Natural killer cell treated with Interleukin-12 subunit alpha and Interleukin-12 subunit beta and Interleukin-15 and Interleukin-18, amount 100 ng/mL, for 72 hours (primary cell): ENCODE measurements at places on chromosomes 5 and 9. TPM values are rescaled to one million over a fixed set of nuclear protein-coding genes. Genes with fewer than 3 reads are reported as not detected.

- peaks cover 7% of the 10 kb centered on the region for H3K27me3 ChIP-seq
- no peak overlapping the region for H3K27ac ChIP-seq
- H3K4me3 ChIP-seq = no peak overlapping the region
- no peak for DNase-seq
- H3K4me1 ChIP-seq = peaks cover 6% of the 10 kb centered on the region
Observed at GRCh38 chr5:170614720-170615119, 110.9 kb downstream of the KCNIP1 start.

- H3K27ac ChIP-seq = no peak overlapping the region
- no peak for DNase-seq
- no peaks in the 10 kb centered on the region for H3K27me3 ChIP-seq
- peaks cover 33% of the 10 kb centered on the region for H3K36me3 ChIP-seq
Observed at GRCh38 chr9:95874303-95874988, 1.0 kb upstream of the ERCC6L2 start.

GRCh38 chr5:113083481-113083880 is 106.9 kb downstream of the DCP2 start:
- H3K4me1 ChIP-seq = no peaks in the 10 kb centered on the region
- H3K4me3 ChIP-seq = no peak overlapping the region
- H3K36me3 ChIP-seq = no peaks in the 10 kb centered on the region
- no peak overlapping the region for H3K27ac ChIP-seq

Gene MBLAC2
- total RNA-seq = 3.2 TPM

DNA sequence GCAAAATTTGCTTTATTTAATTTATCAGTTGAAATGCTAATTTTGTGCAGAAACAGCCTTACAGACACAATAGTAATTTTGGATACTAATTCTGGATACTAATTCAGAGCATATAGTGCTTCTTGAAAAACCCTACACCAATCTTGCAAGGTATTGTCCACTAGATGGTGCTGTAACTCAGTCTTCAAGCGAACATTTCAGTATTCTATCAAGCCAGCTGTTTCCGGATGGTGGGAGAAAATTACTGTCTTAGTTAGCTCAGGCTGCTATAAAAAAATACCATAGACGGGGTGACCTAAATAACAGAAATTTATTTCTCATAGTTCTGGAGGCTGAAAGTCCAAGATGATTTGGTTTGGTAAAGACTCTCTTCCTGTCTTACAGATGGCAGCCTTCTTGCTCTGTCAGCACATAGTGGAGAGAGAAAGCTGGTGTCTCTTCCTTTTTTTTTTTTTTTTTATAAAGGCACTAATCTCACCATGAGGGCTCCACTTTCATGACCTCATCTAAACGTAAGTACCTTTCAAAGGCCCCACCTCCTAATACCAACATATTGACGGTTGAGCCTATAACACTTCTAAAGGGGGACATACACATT is 1306.5 kb upstream of the CDH9 start:
- no peak for DNase-seq
- H3K27me3 ChIP-seq = no peaks in the 10 kb centered on the region
- H3K4me3 ChIP-seq = no peak overlapping the region
- H3K27ac ChIP-seq = no peak overlapping the region
- H3K36me3 ChIP-seq = peaks cover 10% of the 10 kb centered on the region

Gene ARL14EPL
- not detected for total RNA-seq

Gene SCGB3A2
- total RNA-seq = not detected

GRCh38 chr5:959581-960531 is 48.7 kb upstream of the NKD2 start:
- peaks cover 22% of the 10 kb centered on the region for H3K27me3 ChIP-seq
- no peaks in the 10 kb centered on the region for H3K36me3 ChIP-seq
- H3K4me3 ChIP-seq = peak overlapping the region; percentile 42
- peaks cover 36% of the 10 kb centered on the region for H3K4me1 ChIP-seq
- H3K27ac ChIP-seq = no peak overlapping the region
- peak; percentile 50 for DNase-seq

- peaks cover 36% of the 10 kb centered on the region for H3K27me3 ChIP-seq
- no peak overlapping the region for H3K4me3 ChIP-seq
- no peak overlapping the region for H3K27ac ChIP-seq
- no peaks in the 10 kb centered on the region for H3K4me1 ChIP-seq
- H3K36me3 ChIP-seq = peaks cover 11% of the 10 kb centered on the region
Observed at GRCh38 chr5:175713930-175714329, 56.1 kb downstream of the HRH2 start.

- H3K27me3 ChIP-seq = no peaks in the 10 kb centered on the region
- H3K4me3 ChIP-seq = no peak overlapping the region
- no peak overlapping the region for H3K27ac ChIP-seq
- DNase-seq = no peak
- H3K4me1 ChIP-seq = peaks cover 28% of the 10 kb centered on the region
Observed at GRCh38 chr9:125593581-125594222, 113.3 kb downstream of the MAPKAP1 start.

Gene GADD45G
- 24.3 TPM for total RNA-seq
